ENCODE measurements at places on chromosomes 3 and 15. TPM values are rescaled to one million over a fixed set of nuclear protein-coding genes. Genes with fewer than 3 reads are reported as not detected.

- H3K27me3 ChIP-seq = no peaks in the 10 kb centered on the region
- no peak overlapping the region for H3K4me3 ChIP-seq
- H3K36me3 ChIP-seq = peaks cover 75% of the 10 kb centered on the region
Measured at GRCh38 chr3:38128303-38128655, 8.6 kb downstream of the ACAA1 start.

DNA sequence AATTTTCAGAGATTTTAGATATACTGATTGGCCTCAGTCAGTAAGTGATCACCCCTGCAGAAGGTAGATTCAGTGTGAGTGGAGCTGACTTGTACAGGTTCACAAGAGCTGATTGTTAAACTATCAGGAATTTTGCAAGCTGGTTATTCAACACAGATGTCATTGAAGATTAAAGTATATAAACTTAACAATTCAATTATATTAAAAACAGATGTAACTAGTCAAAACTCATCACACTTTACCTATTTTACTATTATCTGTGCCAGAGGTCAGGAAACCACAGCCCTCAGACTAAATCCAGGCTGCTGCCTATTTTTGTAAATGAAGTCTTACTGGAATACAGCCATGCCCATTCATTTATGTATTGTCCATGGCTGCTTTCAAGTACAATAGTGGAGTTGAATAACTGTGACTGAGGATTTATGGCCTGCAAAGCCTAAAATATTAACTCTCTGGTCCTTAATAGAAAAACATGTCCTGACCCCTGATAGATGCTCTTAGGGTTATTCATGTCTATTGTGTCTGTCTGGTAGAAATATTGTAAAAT lies 429.3 kb upstream of the PDZRN3 start:
- H3K4me1 ChIP-seq = no peaks in the 10 kb centered on the region
- no peaks in the 10 kb centered on the region for H3K27me3 ChIP-seq
- no peaks in the 10 kb centered on the region for H3K36me3 ChIP-seq
- no peak overlapping the region for H3K4me3 ChIP-seq

DNA sequence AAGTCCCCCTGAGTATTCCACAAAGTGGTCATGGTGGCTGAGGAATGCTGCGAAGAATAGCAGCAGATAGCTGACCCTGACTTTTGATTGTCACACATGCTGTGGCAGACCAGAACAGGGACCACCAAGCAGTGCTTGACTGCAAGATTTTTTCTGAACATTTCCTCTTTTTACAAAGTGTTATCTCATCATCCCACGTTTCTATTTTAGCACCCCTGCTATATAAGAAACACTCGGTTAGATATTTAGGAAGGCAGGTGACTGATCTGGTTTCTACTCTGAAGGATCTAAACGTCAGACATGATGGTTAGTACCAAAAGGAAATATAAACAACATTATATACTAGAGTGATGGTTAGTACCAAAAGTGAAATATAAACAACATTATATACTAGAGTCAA lies 9.1 kb downstream of the SLC25A26 start:
- no peak overlapping the region for H3K4me3 ChIP-seq
- DNase-seq = no peak
- no peak overlapping the region for H3K27ac ChIP-seq

- no peaks in the 10 kb centered on the region for H3K36me3 ChIP-seq
- DNase-seq = no peak
- H3K4me1 ChIP-seq = no peaks in the 10 kb centered on the region
- no peaks in the 10 kb centered on the region for H3K27me3 ChIP-seq
- H3K27ac ChIP-seq = no peak overlapping the region
Measured at GRCh38 chr3:97417-98258, 98.9 kb upstream of the CHL1 start.

- no peak for DNase-seq
- no peak overlapping the region for H3K27ac ChIP-seq
- H3K36me3 ChIP-seq = peaks cover 5% of the 10 kb centered on the region
- H3K4me3 ChIP-seq = no peak overlapping the region
- H3K27me3 ChIP-seq = no peaks in the 10 kb centered on the region
Measured at GRCh38 chr3:13818919-13819318, 61.0 kb downstream of the WNT7A start.

DNA sequence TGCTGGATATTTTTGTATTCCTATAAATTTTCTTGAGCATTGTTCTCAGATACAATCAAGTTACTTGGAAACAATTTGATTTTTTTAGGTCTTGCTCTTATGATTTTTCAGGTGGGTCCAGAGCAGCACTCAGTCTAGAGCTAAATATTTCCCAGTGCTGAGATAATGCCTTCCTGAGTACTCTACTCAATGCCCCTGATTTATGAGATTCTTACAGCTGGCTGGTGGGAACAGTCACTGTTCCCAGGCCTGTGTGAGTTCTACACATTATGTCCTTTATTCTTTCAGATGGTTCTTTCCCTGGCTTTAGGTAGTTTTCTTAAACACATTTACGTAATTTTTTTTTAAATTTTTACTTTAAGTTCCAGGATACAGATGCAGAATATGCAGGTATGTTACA lies 51.0 kb upstream of the EIF5A2 start:
- no peaks in the 10 kb centered on the region for H3K4me1 ChIP-seq
- H3K27me3 ChIP-seq = peaks cover 30% of the 10 kb centered on the region
- no peak overlapping the region for H3K4me3 ChIP-seq
- DNase-seq = no peak
- no peaks in the 10 kb centered on the region for H3K36me3 ChIP-seq

DNA sequence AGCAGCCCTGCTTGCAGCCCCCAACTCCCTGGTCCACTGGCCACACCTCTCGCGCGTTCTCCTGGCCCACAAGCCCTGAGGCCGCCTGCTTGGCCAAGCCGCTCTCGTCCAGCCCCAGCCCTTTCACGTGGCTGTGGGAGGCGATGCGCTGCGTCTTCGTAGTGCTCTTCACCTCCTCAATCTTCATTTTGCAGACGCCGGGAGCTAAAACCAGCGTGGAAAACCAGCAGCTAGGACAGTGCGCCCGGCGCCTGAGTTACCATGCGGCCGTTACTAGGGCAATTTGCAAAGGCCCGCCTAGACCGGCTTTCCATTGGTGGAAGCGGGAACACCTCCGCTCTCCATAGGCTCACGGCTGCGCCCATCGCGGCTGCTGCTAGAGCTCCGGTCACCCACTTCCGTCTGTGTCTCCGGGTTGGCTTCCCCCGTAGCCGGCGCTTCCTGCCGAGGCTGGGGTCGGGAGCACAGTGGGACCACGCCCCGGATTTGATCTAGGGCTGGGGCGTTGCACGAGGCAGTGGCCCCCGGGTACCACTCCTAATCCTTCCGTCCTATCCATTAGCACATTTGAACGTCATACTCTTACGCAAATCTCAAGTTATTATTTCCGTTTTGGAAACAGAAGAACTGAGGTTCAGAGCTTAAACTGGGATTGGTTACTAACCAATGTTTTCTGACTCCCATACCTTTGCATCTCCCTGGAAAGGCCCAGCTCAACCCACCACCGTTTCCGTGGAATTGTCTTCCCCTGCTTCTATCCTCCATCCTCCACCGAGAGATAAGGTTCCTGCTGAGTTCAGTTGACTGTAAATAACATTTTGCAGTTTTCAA lies at the start of gene RUVBL1:
RUVBL1 (minus strand) TSS at position 275 of the 831 bp plus-strand sequence; CDS start at position 187, 88 bp downstream.
- no peaks in the 10 kb centered on the region for H3K27me3 ChIP-seq
- peak within 1 kb of the TSS; percentile 98 for H3K4me3 ChIP-seq
- H3K27ac ChIP-seq = peak within 1 kb of the TSS; percentile 93
- peaks cover 18% of the 10 kb centered on the region for H3K36me3 ChIP-seq

DNA sequence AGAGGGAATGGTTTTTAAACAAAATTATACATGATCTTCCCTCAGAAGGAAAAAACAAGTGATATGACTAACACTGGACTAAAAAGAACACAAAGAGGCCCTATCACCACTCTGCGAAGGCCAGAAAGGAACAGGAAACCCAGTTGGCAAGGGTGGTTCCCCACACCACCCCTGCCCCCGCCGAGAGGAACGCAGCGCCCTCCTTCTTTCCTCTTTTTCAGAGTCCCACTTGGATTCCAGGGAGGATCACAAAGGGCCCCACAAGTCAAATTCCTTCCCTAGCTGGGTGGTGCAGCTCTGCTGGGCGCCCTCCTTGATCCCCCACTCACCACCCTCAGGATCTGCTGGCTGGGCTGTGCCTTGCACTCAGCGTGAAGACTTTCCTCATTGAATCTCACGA lies 29.8 kb downstream of the PLA1A start:
- peaks cover 29% of the 10 kb centered on the region for H3K4me1 ChIP-seq
- no peaks in the 10 kb centered on the region for H3K36me3 ChIP-seq
- no peak for DNase-seq
- H3K4me3 ChIP-seq = no peak overlapping the region
- H3K27ac ChIP-seq = peak overlapping the region; percentile 51

DNA sequence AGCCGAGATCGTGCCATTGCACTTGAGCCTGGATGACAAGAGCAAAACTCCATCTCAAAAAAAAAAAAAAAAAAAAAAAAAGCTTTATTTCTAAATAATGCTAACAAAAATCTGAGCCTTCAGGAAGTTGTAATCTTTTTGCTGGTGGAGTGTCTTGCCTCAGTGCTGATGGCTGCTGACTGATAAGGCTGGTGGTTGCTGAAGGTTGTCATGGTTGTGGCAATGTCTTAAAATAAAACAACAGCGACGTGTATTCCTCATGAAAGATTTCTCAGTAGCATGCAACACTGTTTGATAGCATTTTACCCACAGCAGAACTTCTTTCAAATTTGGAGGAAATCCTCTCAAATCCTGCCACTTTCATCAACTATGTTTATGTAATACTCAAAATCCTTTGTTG lies 77.4 kb upstream of the PTPRG start:
- peaks cover 11% of the 10 kb centered on the region for H3K4me1 ChIP-seq
- peaks cover 4% of the 10 kb centered on the region for H3K27me3 ChIP-seq
- H3K27ac ChIP-seq = no peak overlapping the region
- DNase-seq = peak; percentile 14
- H3K4me3 ChIP-seq = no peak overlapping the region
- no peaks in the 10 kb centered on the region for H3K36me3 ChIP-seq

DNA sequence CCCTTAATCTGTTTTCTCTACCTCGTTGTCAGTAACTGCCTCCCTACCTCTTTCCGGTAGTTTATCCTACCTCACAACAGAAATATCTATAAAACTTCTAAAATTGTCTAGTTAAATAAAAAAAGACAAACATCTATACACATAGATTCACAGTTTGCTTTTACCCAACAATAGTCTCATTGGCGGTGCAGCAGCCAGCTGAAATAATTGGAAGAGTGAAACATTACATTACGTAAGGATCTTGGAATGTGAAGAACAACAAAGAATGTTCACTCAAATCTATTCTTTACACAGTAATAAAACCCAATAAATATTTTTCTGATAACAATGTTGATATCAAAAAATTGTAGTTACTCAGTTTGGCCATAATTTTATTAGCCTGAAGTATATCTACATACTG lies 115.5 kb upstream of the ARPP21 start:
- H3K27me3 ChIP-seq = no peaks in the 10 kb centered on the region
- H3K4me3 ChIP-seq = no peak overlapping the region
- no peaks in the 10 kb centered on the region for H3K4me1 ChIP-seq
- H3K36me3 ChIP-seq = no peaks in the 10 kb centered on the region
- H3K27ac ChIP-seq = no peak overlapping the region

DNA sequence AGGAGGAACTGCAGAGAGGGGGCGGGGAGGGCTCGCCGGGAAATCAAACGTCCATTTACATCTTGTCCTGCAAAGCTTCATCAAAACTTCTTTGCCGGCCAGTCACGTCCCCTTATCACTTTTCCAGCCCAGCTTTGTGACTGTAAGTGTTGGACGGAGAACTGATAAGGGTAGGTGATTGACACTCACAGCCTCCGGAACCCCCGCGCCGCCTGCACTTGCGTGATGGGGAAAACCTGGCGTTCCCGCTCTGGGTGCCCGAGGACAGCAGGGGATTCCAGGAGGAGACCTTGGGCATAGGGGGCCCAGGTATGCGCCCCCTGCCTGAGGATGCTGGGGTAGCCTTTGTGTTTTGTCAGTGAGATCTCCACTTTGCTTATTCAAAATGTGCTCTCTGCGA lies 72.8 kb upstream of the ANKRD34C start:
- no peaks in the 10 kb centered on the region for H3K36me3 ChIP-seq
- DNase-seq = no peak
- H3K4me1 ChIP-seq = no peaks in the 10 kb centered on the region
- no peak overlapping the region for H3K4me3 ChIP-seq
- peaks cover 25% of the 10 kb centered on the region for H3K27me3 ChIP-seq

- H3K36me3 ChIP-seq = peaks cover 4% of the 10 kb centered on the region
- H3K27me3 ChIP-seq = no peaks in the 10 kb centered on the region
- no peak for DNase-seq
Measured at GRCh38 chr3:188667926-188668325, 503.8 kb upstream of the TPRG1 start.

- H3K4me1 ChIP-seq = peaks cover 42% of the 10 kb centered on the region
- no peaks in the 10 kb centered on the region for H3K27me3 ChIP-seq
- no peak overlapping the region for H3K4me3 ChIP-seq
- H3K27ac ChIP-seq = peak overlapping the region; percentile 24
- H3K36me3 ChIP-seq = peaks cover 34% of the 10 kb centered on the region
Measured at GRCh38 chr3:52196977-52197376, 983 bp upstream of the ALAS1 start.

DNA sequence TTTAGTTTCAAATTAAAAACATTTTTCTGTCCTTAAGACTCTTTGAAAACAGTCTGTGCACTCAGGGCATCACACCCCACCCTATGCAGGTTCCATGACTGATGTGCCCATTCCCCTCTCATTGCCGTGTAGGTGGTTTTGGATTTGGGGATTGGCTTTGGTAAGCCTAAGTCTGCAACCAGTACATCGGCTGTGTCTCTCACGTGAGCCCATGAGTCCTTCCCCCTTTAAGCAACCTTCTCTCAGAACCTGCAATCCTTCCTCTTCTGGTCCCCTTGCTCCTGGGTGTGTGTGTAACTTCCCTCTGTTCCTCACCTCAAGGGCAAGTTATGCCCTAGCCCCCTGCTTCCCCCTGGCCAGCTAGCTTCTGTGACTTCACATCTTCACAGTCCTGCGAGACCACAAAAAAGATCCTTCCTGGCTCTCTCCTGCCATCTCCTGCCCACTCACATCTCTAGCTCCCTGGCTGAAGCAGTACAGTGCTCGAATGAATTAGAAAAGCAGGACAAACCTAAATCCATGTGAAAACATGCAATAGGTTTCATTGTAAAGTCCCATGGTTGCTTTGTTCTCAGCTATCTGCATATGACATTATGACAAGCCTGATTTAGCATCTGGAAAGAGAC lies 126.7 kb downstream of the UACA start:
- H3K27me3 ChIP-seq = peaks cover 40% of the 10 kb centered on the region
- H3K27ac ChIP-seq = no peak overlapping the region
- peaks cover 6% of the 10 kb centered on the region for H3K4me1 ChIP-seq
- H3K4me3 ChIP-seq = no peak overlapping the region
- DNase-seq = no peak
- no peaks in the 10 kb centered on the region for H3K36me3 ChIP-seq

GRCh38 chr3:18810306-18810661 lies 338.0 kb upstream of the KCNH8 start:
- H3K27me3 ChIP-seq = no peaks in the 10 kb centered on the region
- no peak overlapping the region for H3K4me3 ChIP-seq
- no peaks in the 10 kb centered on the region for H3K36me3 ChIP-seq
- peak overlapping the region; percentile 34 for H3K27ac ChIP-seq
- peaks cover 13% of the 10 kb centered on the region for H3K4me1 ChIP-seq

Gene THAP10
- not detected for total RNA-seq

Gene SMCO1
- not detected for total RNA-seq

Gene SNTN
- total RNA-seq = not detected

Gene C2CD4A
- not detected for total RNA-seq

Gene LRRIQ4
- 0.16 TPM for total RNA-seq

Gene LTK
- 0.25 TPM for total RNA-seq

Gene AMOTL2
- not detected for total RNA-seq

Gene HIGD1A
- 88.5 TPM for total RNA-seq

Gene GOLGA8T
- total RNA-seq = not detected

Gene LTF
- total RNA-seq = not detected

Gene KCNMB2
- total RNA-seq = not detected

Gene SLC2A2
- total RNA-seq = not detected

Gene PROK2
- 0.25 TPM for total RNA-seq

Gene FSIP1
- 0.16 TPM for total RNA-seq

Gene TMEM39A
- total RNA-seq = 50.4 TPM
